ENCODE measurements at places on chromosomes 4 and X. TPM values are rescaled to one million over a fixed set of nuclear protein-coding genes. Genes with fewer than 3 reads are reported as not detected.

RAB9B gene
- total RNA-seq, result 20.0 TPM

TLR6 gene
- 2.0 TPM for total RNA-seq

CLIC2 gene
- 3.8 TPM for total RNA-seq

RTL9 gene
- total RNA-seq, result 0.80 TPM

THAP6 gene
- 16.1 TPM for total RNA-seq

UGT2B7 gene
- 0.31 TPM for total RNA-seq

EDA gene
- 12.3 TPM for total RNA-seq

HHIP gene
- total RNA-seq, result 3.5 TPM

CT45A10 gene
- not detected for total RNA-seq

SPINK2 gene
- total RNA-seq, result not detected

RASSF6 gene
- 0.04 TPM for total RNA-seq

GRCh38 chr4:108166441-108167315, 2.1 kb downstream of the LEF1 start:
- peak; percentile 27 for DNase-seq

DNA sequence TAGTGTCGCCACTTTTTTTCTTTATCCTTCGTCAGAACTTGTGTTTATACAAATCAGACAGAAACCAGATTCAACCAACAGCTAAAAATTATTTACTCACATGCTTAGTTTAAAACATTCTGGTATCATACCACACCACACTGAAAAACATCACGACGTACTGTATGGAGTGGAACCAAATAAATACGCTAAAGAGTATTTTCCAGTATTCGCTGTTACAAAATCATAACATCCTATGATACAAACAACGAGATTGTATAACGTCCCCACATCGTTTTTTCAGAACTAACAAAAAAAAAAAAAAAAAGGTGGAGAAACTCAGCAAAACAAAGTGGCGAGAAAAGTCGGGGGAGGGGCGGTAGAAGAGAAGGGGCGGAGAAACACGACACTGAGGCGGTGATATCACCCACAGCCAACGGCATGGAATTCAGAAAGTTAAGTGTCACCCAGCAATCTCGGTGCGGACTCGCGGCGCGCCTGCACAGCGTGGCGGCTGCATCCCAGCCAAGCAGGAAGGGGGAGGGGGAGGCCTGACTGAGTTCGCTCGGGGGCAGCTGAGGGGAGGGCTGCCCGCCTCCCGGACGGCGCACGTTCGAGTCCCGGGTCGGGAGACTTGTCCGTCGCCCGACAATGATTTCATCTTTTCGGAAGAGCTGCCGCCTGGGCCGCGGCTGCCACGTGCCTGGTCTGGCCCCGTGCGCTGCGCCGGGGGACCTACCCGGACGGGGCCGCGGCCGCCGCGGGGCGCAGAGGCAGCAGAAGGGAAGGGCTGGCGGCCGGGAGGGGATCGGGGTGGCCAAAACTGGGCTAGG, 920 bp downstream of the SETD7 start:
- DNase-seq, result peak; percentile 98

DNA sequence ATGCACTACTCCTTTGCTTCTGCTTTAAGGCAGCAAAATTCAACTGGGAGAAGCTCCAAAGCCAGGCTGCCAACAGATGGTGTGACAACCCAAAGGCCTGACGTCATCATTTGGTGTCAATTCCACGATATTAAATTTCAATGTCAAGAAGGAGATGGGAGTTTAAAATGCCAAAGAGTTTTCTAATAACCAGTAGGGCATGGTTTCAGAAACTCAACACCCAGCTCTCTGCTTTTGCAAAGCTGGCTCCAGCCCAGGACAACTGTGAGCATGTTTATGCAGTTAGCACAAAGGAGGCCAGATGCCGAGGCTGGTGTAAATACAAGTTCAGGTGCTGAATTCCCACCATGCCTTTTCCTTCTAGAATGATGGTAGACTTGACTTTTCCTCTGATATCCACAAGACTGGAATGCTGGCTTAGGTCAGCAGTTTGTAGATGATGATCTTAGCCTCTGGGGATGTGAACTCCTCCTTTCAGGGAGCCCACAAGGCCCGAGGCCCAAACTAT, 67.3 kb downstream of the AFAP1 start:
- peak; percentile 96 for DNase-seq

DNA sequence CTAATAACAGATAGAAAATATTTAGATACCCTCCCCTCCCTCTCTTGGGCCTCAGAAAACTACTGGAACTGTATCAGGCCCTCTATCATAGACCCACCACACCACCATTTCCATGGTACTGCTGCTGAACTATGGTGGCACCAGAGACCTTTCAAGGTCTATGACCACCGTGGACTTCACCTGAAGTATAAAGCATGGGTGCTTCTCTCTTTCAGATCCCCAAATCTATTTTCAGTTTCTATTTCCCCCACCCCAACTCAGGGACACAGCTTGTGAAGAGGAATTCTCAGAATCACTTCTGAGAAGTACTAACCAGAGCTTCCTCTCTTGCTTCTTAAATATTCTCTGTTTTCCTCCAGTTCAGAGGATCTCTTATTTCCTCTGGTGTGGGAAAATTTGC, 840.8 kb upstream of the HTR2C start:
- no peak for DNase-seq

- DNase-seq, result no peak
These were observed 168.7 kb downstream of the PRDM5 start for GRCh38 chr4:120753854-120754253.

DNA sequence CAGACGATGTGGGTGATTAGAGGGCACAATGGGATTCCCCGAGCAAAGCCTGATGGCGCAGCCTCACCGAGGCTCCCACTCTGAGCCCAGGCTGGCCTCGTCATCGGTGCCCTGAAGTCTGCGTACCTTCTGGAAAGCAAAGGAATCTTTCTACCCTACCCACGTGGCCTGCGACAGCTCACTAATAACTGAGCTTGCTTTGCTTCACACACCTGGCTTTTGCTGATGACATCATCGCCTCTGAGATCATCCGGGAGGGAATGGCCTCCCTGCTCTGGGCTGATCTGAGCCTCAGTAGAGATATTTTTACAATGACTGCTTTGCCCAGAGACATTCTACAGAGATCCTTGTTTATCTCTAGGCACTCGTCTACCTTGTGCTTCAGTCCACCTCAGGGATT, 45.4 kb upstream of the PDLIM3 start:
- DNase-seq, result no peak

DNA sequence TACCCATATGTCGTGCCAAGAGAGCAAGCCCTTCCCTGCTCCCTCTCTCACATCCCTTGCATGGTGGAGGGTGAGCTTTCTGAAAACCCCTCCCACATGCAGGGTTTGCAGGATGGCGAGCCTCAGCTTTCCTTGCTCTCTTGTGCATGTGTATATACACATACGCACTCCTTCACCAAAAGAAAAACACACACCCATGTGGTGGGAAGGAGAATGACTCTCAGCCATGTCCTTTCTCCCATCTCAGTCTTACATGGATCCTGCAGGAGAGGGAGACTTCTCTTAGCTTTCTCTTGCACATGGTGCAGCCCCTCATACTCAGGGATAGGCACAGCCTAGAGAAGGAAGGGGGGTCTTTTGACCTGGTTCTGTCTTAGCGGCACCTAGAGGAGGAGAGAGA, 81.1 kb downstream of the CLCN5 start:
- no peak for DNase-seq

DNA sequence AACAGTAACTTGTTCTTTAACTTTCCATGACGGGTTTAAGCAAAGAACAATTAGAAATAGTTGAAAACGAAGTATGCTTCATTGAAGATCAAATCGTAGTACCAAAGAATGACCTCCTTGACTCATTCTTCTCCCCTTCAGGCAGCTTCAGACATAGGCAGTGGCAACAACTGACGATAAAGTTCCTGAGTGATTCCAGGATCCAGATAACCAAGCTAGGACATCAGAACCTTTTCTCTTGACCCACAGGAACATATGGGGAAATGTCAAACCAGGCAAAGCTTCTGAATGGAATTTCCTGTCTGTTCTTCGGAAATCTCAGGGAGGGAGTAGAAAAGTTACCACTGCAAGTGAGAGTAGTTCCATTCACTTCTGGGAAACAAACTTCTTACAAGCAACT, 74.2 kb downstream of the HS3ST1 start:
- no peak for DNase-seq

DNA sequence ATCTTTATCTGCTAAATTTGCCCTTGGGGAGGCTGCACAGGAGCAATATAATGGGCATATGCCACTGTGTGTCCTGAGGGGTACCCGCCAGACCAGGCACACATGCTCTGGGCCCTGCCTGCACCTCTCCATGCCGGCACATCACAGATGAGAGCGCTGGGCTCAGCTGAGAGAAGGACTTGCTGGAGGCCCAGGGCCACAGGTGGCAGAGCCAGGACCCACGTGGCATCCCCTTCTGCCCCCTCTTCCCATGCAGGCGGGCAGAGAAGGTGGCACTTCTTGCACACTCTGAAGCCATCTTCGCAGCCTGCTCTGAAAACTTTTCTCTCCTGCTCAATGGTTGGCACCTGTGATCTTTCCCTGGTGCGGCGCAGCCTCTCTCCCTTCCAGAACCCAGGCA, 20.1 kb downstream of the CPZ start:
- DNase-seq, result no peak

- DNase-seq, result no peak
These were observed 645.0 kb upstream of the ATOH1 start for GRCh38 chr4:93183576-93183975.

GRCh38 chr4:32689518-32689917, 1969.3 kb downstream of the PCDH7 start:
- DNase-seq, result no peak

GRCh38 chr4:2284161-2284933, 22.4 kb upstream of the MXD4 start:
- DNase-seq, result no peak

- DNase-seq, result no peak
These were observed 40.4 kb downstream of the PPA2 start for GRCh38 chr4:105433421-105433820.

DNA sequence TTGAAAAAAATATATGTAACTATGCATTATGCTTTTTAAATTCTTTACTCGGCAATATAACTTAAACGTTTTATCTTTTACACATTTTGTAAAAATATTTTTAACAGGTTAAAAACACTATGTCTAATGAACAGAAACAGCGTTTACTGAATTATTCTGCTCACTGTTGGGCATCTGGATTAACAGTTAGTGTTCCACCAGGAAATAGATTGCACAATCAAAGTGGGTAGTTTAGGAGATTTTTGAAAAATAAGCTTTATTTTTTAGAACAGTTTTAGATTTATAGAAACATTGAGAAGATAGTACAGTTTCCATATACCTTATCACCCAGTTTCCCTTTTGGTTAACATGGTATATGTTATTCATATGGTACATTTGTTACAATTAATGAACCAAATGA, 63.1 kb upstream of the FREM3 start:
- no peak for DNase-seq

GRCh38 chr4:158538911-158539310, 17.2 kb downstream of the RXFP1 start:
- DNase-seq, result peak; percentile 14

DNA sequence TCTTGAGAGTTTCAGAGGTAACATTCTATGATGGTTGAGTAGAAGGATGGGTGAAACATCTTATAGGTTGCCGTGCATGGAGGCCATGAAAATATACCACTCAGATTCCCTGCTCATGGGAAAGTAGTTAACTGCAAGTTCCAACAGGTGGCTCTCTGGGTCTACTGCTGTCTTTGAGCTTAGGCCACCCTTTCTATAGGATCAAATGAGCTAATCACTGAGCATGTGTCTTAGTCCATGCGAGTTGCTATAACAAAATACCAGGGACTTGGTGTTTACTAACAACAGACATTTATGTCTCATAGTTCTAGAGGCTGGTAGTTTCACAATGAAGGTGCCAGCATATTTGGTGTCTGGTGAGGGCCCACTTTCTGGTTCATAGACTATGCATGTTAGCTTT, 144.8 kb upstream of the UNC5C start:
- no peak for DNase-seq

DNA sequence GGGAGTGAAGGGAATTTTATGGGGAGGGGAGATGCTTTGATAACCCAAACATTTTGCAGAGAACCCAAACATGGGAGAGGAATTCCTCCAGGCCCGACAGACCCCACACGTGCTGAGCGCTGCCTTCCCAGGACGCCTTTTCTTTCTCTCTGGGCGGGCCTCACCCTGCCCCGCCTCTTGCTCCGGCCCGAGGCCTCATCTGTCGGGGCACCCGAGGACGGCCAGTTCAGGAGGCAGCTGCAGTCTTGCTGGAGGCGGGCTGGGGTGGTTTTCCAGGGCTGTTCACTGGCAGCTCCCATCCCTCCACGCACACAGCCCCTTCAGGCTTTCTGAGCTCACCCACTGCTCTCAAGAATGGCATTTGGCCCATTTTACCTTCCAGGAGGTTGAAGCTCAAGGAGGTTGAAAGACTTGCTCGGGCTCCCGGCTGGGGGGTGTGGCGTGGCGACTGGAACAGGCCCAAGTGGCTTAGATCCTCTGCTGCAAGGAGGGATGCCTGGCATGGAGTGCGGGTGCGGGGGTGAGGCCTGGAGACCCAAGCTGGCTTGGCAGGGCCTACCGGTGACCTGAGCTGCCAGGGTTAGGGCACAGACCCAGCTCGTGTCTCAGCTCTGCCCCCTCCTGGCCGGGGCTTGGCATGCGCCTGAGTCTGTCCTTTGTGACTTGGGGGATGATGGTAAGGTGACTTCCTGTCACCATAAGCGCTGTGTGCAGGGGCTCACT, 99.2 kb downstream of the PSAPL1 start:
- DNase-seq, result peak; percentile 53

- no peak for DNase-seq
These were observed 625.3 kb upstream of the PCDH7 start for GRCh38 chr4:30094887-30095286.

GRCh38 chr4:158172261-158173258, at the start of gene GASK1B:
TSS of gene GASK1B (minus strand) at chr4:158173025. CDS start at chr4:158171375, 1,650 bp downstream.
- DNase-seq, result peak; percentile 82

DNA sequence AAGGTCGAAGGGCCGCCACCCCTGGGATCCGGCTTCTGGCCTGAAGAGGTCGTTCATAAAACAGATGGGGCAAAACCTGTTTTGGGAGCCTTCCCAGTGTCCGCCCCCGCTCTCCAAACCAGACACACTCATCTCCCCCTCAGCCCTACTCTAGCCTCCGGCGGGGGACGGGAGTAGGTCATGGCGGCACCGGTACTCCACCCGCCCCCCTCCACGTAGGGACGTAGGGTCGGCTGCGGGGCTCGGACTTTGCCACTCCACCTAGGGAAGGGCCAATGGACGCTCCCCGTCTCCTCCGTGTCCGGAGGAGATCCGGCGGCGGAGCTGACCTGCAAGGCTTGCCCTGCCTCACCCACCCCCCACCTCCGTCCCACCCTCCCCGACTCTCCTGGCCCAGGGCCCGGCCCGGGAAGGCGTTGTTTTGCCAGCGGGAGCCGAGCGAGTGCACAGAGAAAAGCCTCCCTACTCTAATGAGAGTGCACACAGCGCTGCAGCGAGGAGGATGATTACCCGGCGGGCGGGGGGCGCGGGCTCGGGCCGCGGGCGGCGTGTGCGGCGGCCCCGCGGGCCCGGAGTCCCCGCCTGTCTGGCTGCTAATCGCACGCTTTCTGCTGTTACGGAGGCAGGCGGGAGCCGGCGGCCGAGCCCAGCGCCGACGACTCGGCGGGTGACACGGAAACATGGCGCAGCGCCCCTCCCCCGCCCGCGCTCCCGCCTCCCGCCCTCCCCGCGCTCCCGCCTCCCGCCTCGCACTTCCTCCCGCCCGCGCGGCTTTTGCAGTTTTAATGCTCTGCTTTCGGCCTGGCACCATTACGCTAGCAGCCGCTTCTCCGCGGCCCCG, 8.3 kb upstream of the BCOR start:
- peak; percentile 86 for DNase-seq

GRCh38 chr4:145297556-145297955, 117.2 kb upstream of the OTUD4 start:
- no peak for DNase-seq

- DNase-seq, result peak; percentile 22
These were observed 653 bp downstream of the BEX1 start for GRCh38 chrX:103063191-103063845.
